ENCODE measurements at places on chromosomes 7 and 10.

DNA sequence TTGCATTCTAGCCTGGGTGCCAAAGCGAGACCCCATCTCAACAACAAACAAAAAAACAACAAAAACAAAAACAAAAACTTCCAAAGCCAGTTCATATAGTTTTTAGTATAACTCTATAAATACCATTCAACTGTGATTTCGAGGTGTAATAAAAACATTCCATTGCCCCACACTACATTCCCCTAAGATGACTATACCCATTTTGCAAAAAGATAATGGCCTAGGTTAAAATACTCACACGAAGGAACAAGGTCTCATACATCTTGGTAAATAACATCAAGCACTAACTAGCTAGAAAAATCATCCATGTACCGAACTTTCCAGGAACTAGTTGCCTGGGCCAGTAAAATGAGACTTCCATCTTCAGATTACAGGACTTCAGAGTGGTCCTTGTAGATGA is 55.4 kb downstream of the GLI3 start:
- no peak for DNase-seq

GRCh38 chr10:22624287-22624738 is 90.1 kb downstream of the PIP4K2A start:
- no peak for DNase-seq

GRCh38 chr7:140005754-140006503 is 56.8 kb downstream of the PARP12 start:
- DNase-seq, result no peak

- no peak for DNase-seq
Measured at GRCh38 chr10:60917331-60918280, 26.4 kb downstream of the RHOBTB1 start.

DNA sequence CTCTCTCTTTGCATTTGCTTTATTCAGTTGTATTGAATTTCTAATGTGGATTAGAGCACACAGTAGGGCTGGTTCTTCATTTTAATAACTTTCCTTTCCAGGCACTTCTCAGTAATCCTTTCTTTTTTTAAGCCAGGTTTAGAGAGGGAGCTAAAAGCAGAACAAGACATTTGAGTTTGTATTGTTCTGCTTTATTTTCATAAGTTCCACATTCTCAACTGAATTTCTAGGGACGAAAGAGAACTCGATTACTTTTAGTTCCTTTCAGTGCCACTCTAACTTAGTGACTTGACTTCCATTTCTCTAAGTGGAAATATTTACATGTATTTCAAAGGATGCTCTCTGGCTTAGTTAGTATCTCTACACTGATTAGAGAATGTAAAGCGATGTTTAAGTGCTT is 145.6 kb downstream of the EXOC4 start:
- no peak for DNase-seq

DNA sequence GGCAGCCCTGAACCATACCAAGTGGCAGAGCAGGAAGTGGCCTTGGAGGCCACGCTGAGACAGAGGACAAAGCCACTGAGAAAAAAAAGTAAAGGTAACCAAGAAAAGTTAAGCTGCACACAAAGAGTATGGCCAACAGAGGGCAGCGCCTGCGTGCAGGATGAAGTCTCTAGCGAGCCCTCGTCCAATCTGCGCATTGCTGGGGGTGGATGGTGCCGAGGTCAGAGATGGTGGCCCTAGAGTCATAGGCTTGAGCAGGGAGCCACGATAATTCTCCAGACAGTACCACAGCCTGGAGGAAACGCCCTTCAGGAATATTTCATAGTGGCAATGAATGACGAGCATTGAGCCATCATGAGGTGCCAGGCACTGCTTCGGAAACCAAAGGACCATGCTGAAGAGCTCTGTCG is 9.7 kb downstream of the ATP6V0E2 start:
- DNase-seq, result no peak

DNA sequence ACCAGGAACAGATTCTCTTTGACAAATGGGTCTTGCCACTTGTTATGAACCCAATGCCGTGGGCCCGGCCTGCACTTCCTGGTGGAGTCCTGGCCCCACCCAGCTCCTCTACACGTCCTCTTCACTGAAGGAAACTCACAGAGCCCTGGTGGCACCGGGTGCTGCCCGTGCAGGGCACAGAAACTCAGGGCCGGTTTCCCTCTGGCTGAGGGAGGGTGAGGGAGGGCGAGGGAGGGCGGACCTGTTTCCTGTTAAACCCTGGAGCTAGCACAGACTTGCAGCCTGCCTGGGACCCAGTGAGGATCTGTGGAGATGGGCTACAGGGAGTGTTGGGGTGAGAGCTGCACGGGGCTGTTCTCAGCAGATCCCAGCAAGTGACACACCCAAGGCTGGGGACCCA is 596.3 kb downstream of the PTPRN2 start:
- no peak for DNase-seq

- DNase-seq, result no peak
Measured at GRCh38 chr7:137816696-137817320, 30.0 kb downstream of the DGKI start.

Data from stimulated activated CD4-positive, alpha-beta T cell treated with anti-CD3 and anti-CD28 coated beads, TNF-alpha, amount 100 ng/mL, for 1 hour (primary cell).